Mesenchymal stem cell (in vitro differentiated cells and primary cell): ENCODE measurements at places on chromosomes 6 and 20.
A peak's percentile ranks its signal among the peaks of the same experiment; 100 is the strongest.

DNA sequence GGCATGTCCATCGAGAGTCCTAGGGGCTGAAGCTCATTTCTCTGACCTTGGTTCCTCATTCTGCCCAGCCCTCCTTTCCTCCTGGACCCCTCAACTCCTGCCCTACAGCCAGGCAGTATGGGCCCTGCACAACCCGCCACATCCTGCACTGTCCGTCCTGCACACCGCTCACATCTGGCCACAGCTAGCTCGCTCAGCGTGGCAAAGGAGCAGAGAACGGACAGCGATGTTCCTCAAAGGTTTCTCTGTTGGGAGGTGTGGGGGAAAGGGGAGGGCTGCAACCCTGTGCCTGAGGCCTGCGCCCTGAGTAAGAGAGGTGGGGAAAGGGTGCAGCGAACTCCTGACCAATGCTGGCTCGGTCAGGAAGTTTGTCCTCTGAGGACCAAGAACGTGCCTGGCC lies 90.1 kb downstream of the PXDC1 start:
- no peak for DNase-seq
- H3K36me3 ChIP-seq = no peaks in the 10 kb centered on the region

GRCh38 chr20:56391596-56392131 lies 351 bp downstream of the AURKA start:
- peak; percentile 42 for DNase-seq
- peaks cover 3% of the 10 kb centered on the region for H3K4me1 ChIP-seq
- H3K27ac ChIP-seq = peak overlapping the region; percentile 15
- peaks cover 32% of the 10 kb centered on the region for H3K36me3 ChIP-seq

DNA sequence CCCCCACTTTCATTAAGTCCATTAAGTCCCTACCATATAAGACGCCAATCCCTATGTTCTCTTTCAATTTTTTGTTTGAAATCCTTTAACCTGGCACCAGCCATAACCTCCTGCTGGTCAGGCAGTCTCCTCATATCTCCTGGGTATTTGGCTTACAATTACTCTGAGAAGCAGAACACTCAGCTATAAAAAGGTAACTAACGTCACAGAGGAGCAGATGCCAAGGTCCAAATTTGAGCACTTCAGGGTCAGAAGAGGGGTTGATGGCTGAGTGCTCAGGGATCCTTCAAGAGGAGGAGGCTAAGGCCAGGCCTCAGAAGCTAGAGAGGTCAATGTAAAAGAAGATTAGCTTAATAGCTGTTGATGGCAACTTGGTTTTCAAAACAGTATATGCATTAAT lies 22.3 kb upstream of the RCAN2 start:
- no peaks in the 10 kb centered on the region for H3K27me3 ChIP-seq
- DNase-seq = no peak
- no peaks in the 10 kb centered on the region for H3K36me3 ChIP-seq

DNA sequence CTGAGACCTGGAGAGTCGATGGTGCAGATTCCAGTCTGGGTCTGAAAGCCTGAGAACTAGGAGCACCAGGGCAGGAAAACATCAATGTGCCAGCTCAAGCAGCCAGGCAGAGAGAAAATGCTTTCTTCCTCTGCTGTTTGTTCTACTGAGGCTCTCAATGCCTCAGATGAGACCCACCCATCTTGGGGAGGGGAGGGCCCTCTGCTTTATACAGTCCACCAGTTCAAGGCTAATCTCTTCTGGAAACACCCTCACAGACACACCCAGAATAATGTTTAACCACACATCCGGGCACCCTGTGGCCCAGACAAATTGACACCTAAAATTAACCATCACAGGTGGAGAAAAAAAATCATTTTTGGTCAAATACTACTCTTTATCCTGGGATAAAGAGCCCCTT lies 89.3 kb upstream of the SLC22A23 start:
- no peaks in the 10 kb centered on the region for H3K36me3 ChIP-seq
- H3K4me1 ChIP-seq = no peaks in the 10 kb centered on the region
- no peak for DNase-seq
- H3K27me3 ChIP-seq = peaks cover 8% of the 10 kb centered on the region
- H3K27ac ChIP-seq = no peak overlapping the region
- H3K4me3 ChIP-seq = no peak overlapping the region

- no peaks in the 10 kb centered on the region for H3K4me1 ChIP-seq
- H3K36me3 ChIP-seq = no peaks in the 10 kb centered on the region
- no peaks in the 10 kb centered on the region for H3K27me3 ChIP-seq
- no peak for DNase-seq
- H3K27ac ChIP-seq = no peak overlapping the region
These were observed 13.1 kb downstream of the EPM2A start for GRCh38 chr6:145722190-145722589.

DNA sequence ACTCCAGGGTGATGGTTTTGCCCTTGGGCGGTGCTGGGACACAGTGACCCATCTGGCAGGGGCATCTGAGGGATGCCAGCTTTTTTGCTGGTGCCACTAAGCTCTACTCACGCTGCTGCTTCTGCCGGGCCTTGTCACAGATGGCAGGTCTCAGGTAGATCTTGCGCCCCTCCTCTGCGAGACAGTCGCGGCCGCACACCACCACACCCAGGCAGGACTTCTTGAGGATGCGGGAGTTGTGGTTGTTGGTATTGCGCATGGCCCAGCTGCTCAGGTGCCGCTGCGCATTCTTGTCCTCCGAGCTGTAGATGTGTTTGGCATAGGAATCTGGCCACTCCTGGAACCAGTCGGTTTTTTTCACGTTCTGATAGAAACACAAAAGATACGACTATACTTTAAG lies 14.7 kb downstream of the GCM1 start:
- no peak overlapping the region for H3K27ac ChIP-seq
- H3K4me1 ChIP-seq = peaks cover 3% of the 10 kb centered on the region
- H3K27me3 ChIP-seq = no peaks in the 10 kb centered on the region
- DNase-seq = no peak

- no peak for DNase-seq
These were observed 156.1 kb downstream of the ADAT2 start for GRCh38 chr6:143294265-143294860.

GRCh38 chr20:62971950-62972844 lies 19.7 kb downstream of the SLC17A9 start:
- peak; percentile 80 for DNase-seq
- H3K36me3 ChIP-seq = peaks cover 2% of the 10 kb centered on the region
- H3K4me3 ChIP-seq = no peak overlapping the region
- H3K27ac ChIP-seq = no peak overlapping the region
- peaks cover 80% of the 10 kb centered on the region for H3K27me3 ChIP-seq

DNA sequence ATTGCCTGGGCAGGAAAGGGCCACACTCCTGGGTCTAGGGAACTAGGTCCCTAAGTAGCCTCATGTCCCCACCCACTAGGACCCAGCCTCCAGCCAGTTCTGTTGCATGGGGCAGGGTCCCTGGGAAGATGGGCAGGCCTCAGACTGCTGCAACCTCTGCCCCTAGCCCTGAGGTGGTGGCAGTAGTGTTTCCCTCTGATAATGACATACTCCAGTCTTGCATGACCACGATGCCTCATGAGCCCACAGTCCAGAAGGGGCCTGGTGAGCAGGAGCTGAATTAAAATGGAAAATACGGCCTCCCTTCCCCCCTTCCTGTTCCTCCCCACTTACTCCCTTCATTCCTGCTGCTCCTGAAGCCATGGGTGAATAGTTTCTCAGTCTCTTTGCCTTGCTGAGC lies 36.0 kb upstream of the SCRT2 start:
- no peaks in the 10 kb centered on the region for H3K4me1 ChIP-seq
- H3K27ac ChIP-seq = no peak overlapping the region
- H3K27me3 ChIP-seq = peaks cover 54% of the 10 kb centered on the region
- DNase-seq = no peak
- no peak overlapping the region for H3K4me3 ChIP-seq
